ENCODE measurements at places on chromosomes 7 and 10. TPM values are rescaled to one million over a fixed set of nuclear protein-coding genes. Genes with fewer than 3 reads are reported as not detected.

GRCh38 chr7:116955801-116956476 is 2.6 kb downstream of the ST7 start:
- DNase-seq: peak; percentile 62
- peaks cover 13% of the 10 kb centered on the region for H3K4me1 ChIP-seq
- H3K27ac ChIP-seq: no peak overlapping the region
- no peaks in the 10 kb centered on the region for H3K36me3 ChIP-seq

- no peak overlapping the region for H3K4me3 ChIP-seq
- H3K36me3 ChIP-seq: no peaks in the 10 kb centered on the region
- peak overlapping the region; percentile 88 for H3K27ac ChIP-seq
- DNase-seq: no peak
- H3K4me1 ChIP-seq: peaks cover 25% of the 10 kb centered on the region
- no peaks in the 10 kb centered on the region for H3K27me3 ChIP-seq
Observed at GRCh38 chr7:2862831-2863361, 18.8 kb upstream of the GNA12 start.

- no peaks in the 10 kb centered on the region for H3K36me3 ChIP-seq
- H3K4me1 ChIP-seq: peaks cover 33% of the 10 kb centered on the region
- no peak for DNase-seq
- H3K4me3 ChIP-seq: no peak overlapping the region
- H3K27ac ChIP-seq: no peak overlapping the region
- H3K27me3 ChIP-seq: peaks cover 72% of the 10 kb centered on the region
Observed at GRCh38 chr7:20787660-20788419, 1.2 kb upstream of the SP8 start.

DNA sequence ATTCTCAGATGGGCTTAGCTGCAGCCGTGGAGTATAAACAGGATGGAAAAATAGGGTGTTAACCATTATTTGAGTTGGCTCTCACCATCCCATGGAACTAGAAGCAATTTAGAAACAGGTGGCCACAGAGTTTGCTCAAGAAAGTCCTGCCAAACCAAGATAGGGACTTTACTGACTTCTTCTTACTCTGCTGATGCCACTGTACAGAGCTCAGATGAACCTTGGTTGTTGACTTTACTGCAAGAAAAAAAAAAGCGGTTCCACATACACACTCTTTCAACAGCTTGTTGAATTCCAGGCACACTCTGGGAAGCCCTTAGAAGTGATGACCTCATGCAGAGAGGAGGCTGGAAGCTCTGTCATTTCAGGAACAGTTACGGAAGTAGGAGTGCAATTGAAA is 753.4 kb downstream of the NRG3 start:
- no peak overlapping the region for H3K27ac ChIP-seq
- H3K27me3 ChIP-seq: no peaks in the 10 kb centered on the region
- DNase-seq: peak; percentile 14
- H3K4me3 ChIP-seq: no peak overlapping the region
- no peaks in the 10 kb centered on the region for H3K4me1 ChIP-seq

DNA sequence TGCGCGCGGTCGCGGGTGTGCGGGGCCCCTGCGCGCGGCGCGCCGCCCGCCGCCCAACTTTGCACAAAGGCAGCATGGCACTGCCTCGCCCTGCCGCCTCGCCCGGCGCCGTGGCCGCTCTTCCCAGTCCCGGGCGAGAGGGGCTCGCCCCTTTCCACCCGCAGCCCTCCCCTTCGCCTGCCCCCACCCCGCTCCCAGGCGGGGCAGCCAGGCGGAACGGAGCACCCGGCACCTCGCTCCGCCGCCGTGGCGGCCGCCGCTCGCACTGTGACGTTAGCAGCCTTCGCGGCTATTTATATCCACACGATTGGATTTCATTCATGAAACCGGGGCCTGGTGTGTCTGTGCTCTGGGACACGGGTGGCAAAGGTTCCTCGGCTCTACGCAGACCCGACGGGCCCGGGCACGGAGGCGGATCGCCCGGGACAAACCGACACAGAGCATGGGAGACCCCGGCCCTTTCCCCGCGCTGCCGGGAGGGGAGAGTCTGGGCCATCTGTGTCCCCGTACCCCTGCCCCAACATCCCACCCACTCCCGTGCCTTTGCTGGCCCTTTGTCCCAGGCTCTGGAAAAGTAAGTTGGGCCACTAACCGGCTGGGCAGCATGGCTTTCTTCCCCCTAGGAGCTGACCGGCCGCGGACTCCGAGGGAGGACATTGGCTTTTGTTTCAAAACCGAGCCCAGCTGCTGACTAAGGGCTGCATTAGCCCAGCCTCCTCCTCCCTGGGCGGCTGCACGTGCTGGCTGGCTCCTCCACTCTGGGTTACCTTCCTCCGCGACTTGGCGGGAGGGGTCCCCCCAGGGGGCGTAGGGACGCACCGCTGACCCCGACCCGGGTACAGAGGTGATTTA is at the start of gene RHOBTB1:
RHOBTB1 (minus strand) TSS at position 128 of the 852 bp plus-strand sequence. CDS start 32,643 bp downstream, outside the sequence.
- H3K36me3 ChIP-seq: peaks cover 2% of the 10 kb centered on the region
- H3K4me1 ChIP-seq: peaks cover 9% of the 10 kb centered on the region
- H3K27ac ChIP-seq: peak within 1 kb of the TSS; percentile 98
- DNase-seq: peak; percentile 94
- H3K27me3 ChIP-seq: no peaks in the 10 kb centered on the region
- H3K4me3 ChIP-seq: peak within 1 kb of the TSS; percentile 84

DNA sequence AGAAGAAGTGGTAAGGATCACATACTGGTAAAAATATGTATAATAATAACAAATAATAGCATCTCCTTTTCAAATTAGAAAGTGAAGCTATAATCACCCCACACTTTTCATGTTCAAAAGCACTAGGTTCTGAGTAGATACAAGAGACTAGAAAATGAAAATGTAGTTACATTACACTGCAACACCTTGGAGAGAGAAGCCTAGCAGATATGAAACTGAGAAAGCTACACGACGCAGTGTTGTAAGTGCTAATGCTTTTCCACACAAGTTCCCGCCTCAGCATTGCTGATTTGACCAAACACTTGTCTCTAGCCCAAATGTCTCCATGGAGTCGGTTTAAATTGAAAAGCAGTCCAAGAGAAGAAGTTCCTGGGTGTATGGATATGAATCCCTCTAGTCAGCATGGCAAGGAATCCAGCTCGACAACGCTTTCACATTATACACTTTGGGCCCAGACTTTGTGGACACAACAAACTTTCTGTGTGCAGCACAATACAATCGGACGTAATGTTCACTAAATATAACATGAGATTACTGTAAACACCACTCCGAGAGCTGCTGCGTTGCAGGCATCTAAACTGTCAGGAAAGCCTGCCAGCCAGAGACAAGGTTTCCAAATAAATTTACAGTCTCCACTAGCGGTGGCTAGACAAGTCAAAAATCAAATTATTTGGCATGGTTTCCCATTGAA is 1.7 kb downstream of the PDE1C start:
- peaks cover 19% of the 10 kb centered on the region for H3K27me3 ChIP-seq
- H3K4me3 ChIP-seq: no peak overlapping the region
- no peak for DNase-seq
- no peaks in the 10 kb centered on the region for H3K36me3 ChIP-seq
- H3K27ac ChIP-seq: no peak overlapping the region

GRCh38 chr7:82443036-82443546 is 486 bp downstream of the CACNA2D1 start:
- peak overlapping the region; percentile 92 for H3K27ac ChIP-seq
- H3K36me3 ChIP-seq: no peaks in the 10 kb centered on the region
- H3K4me1 ChIP-seq: peaks cover 7% of the 10 kb centered on the region
- no peak for DNase-seq

The RABGEF1 gene
- 15.9 TPM for total RNA-seq

The NRAP gene
- 14.6 TPM for total RNA-seq

GRCh38 chr7:116361767-116362166 is 137.8 kb upstream of the CAV2 start:
- no peaks in the 10 kb centered on the region for H3K27me3 ChIP-seq
- H3K27ac ChIP-seq: no peak overlapping the region
- peaks cover 9% of the 10 kb centered on the region for H3K4me1 ChIP-seq
- DNase-seq: peak; percentile 28
- no peak overlapping the region for H3K4me3 ChIP-seq
- H3K36me3 ChIP-seq: no peaks in the 10 kb centered on the region

The AGAP9 gene
- total RNA-seq: 7.4 TPM

GRCh38 chr10:35456153-35456720 is 119.9 kb downstream of the CCNY start:
- no peaks in the 10 kb centered on the region for H3K36me3 ChIP-seq
- H3K4me1 ChIP-seq: peaks cover 25% of the 10 kb centered on the region
- no peak for DNase-seq
- no peaks in the 10 kb centered on the region for H3K27me3 ChIP-seq
- no peak overlapping the region for H3K27ac ChIP-seq
- H3K4me3 ChIP-seq: no peak overlapping the region

DNA sequence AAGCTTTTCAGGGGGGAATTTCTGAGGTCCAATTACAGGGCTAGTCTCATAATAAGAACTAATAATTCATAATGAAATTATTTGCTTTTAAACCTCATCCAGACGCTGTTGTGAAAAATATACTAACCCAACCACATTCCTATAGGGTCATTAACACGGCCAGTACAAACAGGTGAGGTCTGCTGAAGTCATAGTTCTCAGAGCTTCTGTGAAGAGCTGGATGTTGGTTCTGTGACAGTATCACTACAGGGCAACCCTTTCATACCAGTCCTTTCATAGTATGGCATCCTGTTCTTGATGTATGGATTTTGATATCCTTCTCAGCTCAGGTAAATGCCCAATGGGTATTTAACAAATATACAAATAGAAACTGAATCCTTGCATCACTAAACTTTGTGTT is 62.3 kb upstream of the FAM133B start:
- DNase-seq: no peak
- H3K27ac ChIP-seq: no peak overlapping the region
- peaks cover 6% of the 10 kb centered on the region for H3K36me3 ChIP-seq
- H3K4me3 ChIP-seq: no peak overlapping the region

- peak within 1 kb of the TSS; percentile 80 for H3K4me3 ChIP-seq
- peaks cover 22% of the 10 kb centered on the region for H3K4me1 ChIP-seq
- H3K27me3 ChIP-seq: no peaks in the 10 kb centered on the region
- H3K27ac ChIP-seq: peak within 1 kb of the TSS; percentile 65
Observed at GRCh38 chr7:102433219-102434038, at the start of gene ORAI2. TSS of gene ORAI2 (plus strand) at chr7:102433575. CDS start at chr7:102438957, 5,382 bp downstream.

The LDB3 gene
- 208 TPM for total RNA-seq
